Stimulated activated CD4-positive, alpha-beta T cell treated with anti-CD3 and anti-CD28 coated beads, Interleukin-1b, Interleukin-23, amount 100 ng/mL, for 4 hours (primary cell): ENCODE measurements at places on chromosomes 4 and X.
A peak's percentile ranks its signal among the peaks of the same experiment; 100 is the strongest.

- no peak for DNase-seq
Measured at GRCh38 chrX:42697544-42697943, 80.4 kb downstream of the PPP1R2C start.

- no peak for DNase-seq
Measured at GRCh38 chrX:118437283-118437682, 58.3 kb upstream of the DOCK11 start.

DNA sequence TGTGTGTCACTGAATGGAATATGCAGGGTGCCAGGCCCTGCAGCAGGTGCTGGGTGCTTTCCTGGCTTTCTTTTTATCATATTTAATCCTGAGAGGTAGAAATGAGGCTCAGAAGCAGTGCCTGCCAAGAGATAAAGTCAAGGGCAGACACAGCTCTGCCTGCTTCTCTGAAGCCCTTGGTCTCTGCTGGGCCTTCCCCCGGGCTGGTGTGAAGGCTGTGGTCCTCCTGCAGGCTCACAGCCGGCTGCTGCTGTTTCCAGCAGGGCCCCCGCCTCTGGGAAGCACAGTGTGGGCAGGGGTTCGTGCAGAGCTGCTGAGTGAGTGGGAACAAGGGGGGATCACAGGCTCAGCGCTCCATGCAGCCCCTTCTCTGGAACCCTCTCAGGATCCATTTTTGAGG lies 49.6 kb downstream of the TBC1D14 start:
- DNase-seq = no peak

GRCh38 chr4:3424522-3425095 lies 17.2 kb upstream of the HGFAC start:
- DNase-seq = no peak

DNA sequence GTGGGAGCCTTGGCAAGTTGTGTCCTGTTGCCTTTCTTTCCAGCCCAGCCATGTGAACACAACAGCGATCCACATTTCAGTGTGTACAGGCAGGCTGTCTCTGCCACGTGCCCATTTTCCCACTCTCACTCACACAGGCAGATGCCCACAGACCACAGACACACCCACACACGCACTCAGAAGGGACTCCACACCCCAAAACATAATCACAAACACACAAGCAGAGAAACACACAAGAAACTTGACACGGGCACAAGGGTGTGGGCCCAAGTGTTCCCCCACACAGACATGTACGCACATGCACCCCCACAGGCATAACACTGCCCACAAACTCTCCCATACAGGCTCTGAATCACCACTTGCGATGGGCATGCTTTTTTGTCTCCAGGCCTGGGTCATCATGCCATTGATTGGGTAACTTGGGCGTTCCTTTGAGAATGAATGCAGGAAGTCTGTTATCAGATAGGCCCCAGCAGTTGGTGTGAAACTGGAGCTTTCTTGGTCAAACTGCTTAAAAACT lies 84.3 kb downstream of the NBDY start:
- DNase-seq = peak; percentile 9

- DNase-seq = peak; percentile 5
Measured at GRCh38 chrX:18674417-18674787, 2.5 kb upstream of the RS1 start.

GRCh38 chrX:46912603-46913491 lies 626 bp downstream of the JADE3 start:
- peak; percentile 8 for DNase-seq

GRCh38 chr4:30429813-30430761 lies 290.1 kb upstream of the PCDH7 start:
- no peak for DNase-seq

GRCh38 chr4:19700992-19701391 lies 550.7 kb upstream of the SLIT2 start:
- DNase-seq = no peak

DNA sequence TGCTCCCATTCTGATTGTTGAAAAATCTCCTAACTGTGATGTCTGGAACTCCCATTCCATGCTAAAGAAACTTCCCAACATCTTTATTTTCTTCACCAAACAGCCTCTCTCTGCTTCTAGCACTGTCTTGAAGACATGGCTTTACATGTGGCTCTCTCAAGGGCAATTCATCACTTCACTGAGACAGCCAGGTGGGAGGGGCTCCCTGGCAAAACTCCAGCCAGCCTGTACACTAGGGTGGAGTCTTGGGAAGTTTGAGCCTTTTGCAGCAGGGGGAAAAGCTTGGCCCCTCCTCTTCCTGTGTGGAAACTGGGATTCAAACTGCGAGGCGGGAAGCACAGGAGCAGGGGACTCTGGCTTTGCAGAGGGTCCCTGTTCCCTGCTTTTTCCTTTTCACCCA lies 130.5 kb upstream of the TTC29 start:
- no peak for DNase-seq

DNA sequence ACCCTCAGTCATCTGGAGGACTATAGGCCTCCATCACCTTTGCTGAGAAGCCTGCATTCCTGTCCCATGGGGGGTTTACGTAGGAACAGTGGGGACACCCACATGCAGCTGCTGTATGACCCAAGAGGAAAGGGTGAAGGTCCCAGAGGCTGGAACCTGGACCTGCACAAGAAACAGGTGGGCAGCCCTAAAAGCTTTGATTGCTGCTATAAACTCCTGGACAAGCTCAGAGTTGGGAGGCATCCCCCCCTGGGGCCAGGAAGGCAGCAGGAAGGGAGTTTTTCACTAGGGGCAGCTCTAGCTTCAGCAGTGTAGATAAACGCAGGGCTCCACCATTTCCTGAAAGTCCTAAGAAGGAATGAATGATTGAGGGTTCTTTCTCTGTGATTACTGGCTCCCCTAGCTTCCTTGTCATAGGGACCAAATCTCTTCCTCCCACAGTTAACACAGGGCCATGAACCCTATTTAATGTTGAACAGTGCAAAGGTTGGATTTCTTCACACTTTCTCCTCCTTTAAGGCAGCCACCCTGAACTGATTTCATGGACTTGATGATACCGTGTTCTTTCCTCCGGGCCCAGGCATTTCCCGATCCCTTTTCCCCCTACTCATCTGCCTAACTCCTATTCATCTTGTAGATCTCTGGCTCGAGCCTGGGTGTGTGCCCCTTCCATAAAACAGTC lies 84.2 kb downstream of the CHRNA9 start:
- DNase-seq = no peak

DNA sequence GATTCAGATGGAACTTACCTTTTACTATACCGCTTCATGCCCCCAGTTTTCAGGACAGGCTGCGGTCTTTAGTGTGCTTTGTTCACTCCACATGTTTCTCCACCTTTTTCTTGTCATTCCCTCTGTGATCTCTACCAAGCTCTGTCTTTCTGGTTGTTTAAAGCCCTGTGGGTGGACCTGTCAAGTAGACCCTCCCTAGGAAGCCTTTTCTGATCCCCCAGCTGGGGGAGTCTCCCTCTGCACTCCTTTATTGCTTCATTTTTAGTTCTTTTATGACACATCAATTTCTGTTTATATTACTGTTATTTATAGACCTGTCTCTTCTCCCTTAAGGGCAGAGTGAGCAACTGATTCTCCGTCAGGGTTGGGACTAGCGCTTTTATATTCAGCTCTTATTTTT lies 150.2 kb downstream of the C4orf33 start:
- DNase-seq = no peak

GRCh38 chr4:139017861-139018260 lies 2.3 kb downstream of the NOCT start:
- no peak for DNase-seq

GRCh38 chr4:178836865-178837264 lies 1394.6 kb upstream of the AGA start:
- no peak for DNase-seq

- DNase-seq = no peak
Measured at GRCh38 chr4:115332078-115332477, 218.7 kb upstream of the NDST4 start.

GRCh38 chr4:78323439-78323838 lies 228.1 kb upstream of the ANXA3 start:
- no peak for DNase-seq

DNA sequence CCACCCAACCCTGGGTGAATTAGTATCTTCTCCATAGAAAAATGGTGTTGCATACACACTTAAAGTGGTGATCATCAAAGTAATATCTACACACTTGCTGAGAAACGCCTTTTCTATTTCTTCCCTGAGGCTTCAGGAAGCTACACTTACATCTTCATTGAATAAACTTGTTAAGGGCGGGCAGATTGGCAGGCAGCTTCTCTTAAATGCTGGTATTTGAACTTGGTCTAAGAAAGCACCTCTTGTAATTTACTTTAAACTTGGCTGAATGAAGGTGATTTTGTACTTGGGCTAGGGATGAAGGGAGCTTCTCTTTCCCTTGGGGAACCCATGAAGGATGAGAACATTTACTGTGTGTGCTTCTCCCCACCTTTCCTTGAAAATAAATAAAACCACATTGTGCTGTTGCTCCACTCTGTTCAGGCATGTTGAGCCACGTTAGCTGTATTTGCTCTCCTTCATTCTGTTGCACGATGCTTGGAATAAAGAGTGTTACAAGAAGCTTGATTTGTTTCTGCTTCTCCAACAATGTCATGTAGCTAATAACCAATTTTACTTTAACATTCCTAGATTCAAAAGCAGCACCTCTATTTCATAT lies 430.1 kb downstream of the ANKRD50 start:
- no peak for DNase-seq

GRCh38 chrX:54358424-54359211 lies 772 bp upstream of the WNK3 start:
- peak; percentile 41 for DNase-seq

DNA sequence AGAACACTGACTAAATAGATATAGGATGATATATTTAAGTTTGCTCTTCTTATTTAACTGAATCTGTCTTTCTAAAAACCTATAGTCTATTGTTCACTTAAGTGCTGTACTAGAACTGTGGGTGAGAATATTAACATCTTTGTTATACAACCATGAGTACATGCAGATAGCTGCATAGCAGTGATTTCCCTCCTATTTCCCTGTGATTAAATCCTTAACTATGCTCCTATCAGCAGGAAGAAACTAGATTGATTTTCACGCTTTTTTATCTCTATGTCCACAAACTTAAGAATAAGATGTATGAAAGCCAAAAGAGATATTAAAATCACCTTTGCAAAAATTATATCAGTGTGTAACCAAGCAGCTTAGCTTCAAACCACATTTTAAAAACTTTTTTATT lies 11.3 kb upstream of the UGT2A3 start:
- no peak for DNase-seq

DNA sequence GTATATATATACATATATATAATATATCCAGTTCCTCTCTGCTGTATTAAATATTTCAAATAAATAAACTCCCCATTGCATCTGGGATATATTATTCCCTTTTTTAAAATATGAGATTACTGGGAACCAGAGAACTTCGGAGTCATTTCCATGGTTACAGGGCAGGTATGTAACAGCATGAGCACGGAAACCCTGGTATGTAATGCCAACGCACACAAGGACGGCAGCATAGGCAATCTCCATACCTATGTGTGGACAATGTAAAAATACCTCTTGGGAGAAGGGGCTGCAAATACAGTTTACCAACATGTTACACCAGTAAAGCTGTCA lies 62.8 kb downstream of the NUDT10 start:
- no peak for DNase-seq

DNA sequence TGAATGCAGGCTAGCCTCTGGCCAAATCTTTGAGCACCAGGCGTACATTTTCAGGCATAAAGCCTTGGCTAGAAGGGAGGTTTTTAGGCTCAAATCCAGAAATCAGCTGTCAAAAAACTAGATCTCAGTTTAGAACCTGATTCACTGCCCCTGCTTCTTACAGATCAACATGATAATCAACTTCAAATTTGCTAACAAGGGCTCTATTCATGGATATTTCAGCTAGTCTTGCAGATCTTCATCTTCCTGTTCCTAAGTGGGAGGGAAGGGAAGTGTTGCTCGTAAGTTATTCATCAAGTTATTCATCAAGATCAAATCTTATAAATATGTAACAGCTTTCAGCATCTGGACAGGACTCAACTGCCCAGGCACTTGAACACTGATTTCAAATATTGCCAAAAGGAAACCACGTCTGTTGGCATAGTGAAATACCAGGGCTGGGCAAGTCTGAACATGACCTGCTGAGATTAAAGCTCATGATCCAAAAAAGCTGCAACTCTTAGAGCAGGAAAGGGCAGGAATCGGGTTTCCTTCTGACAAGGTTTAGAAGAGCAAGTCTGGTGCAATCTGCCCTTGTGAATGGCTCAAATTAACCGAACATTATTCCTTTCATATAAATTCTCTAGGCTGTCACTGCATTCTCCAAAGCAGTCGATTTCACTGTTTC lies 200.3 kb downstream of the PDGFC start:
- no peak for DNase-seq

DNA sequence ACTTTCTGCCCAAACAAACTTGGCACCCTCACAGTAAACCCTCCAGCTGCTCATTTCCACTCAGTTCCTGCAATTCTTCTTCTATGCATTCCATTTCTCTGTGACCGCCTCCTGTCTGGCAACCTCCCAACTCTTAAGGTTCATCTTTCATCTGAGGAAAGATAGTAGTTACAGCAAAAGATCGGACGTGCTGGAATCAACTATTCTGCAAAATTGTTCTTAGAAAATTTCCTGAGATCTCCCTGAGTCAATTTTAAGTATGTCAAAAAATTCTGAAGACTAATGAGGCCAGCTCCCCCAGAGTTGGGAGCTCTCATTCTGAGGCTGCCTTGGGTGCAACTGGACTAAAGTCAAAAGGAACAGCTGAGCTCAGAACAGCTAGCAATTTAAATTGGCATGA lies 1026.0 kb downstream of the ADGRL3 start:
- DNase-seq = no peak

DNA sequence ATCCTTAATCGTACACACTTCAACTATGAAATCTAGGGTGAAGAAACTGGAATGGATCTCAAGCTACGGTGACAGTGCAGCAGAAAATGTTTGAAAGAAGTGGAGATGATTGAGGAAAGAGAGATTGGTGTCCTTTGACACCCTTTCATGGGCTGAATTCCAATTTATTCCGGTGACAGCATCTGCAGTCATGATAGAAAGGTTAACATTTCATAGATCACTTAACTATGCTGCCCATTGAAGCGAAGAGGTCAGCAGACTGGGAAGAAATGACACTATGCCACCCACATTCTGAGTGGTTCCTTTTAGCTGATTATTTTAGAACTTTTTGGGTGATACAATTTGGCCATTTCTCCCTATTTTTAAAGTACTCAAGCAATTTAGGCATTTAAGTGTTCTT lies 82.3 kb downstream of the DNAAF6 start:
- no peak for DNase-seq
